ENCODE measurements at places on chromosomes 5 and 9.

GRCh38 chr9:37650873-37651768, at the start of gene FRMPD1:
Gene FRMPD1, plus strand, starts transcription at chr9:37650954. Its CDS starts 41,688 bp downstream, at chr9:37692642.
- DNase-seq: peak; percentile 18

GRCh38 chr9:129253803-129254381, 75.8 kb upstream of the IER5L start:
- DNase-seq: no peak

DNA sequence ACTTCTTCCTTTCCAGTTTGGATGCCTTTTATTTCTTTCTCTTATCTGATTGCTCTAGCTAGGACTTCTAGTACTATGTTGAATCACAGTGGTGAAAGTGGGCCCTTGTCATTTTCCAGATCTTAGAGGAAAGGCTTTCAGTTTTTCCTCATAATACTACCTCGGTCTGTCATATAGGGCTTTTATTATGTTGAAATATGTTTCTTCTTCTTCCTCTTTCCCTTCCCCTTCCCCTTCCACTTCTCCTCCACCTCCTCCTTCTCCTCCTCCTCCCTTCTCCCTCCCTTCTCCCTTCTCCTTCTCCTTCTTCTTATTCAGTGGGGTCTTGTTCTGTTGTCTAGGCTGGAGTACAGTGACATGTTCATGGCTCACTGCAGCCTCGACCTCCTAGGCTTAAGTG, 9.2 kb upstream of the TERT start:
- no peak for DNase-seq

GRCh38 chr5:163534492-163535094, 29.2 kb downstream of the MAT2B start:
- no peak for DNase-seq

- DNase-seq: no peak
Observed at GRCh38 chr5:88583471-88583870, 299.5 kb downstream of the MEF2C start.

GRCh38 chr5:44385291-44385900, 3.8 kb downstream of the FGF10 start:
- peak; percentile 53 for DNase-seq

DNA sequence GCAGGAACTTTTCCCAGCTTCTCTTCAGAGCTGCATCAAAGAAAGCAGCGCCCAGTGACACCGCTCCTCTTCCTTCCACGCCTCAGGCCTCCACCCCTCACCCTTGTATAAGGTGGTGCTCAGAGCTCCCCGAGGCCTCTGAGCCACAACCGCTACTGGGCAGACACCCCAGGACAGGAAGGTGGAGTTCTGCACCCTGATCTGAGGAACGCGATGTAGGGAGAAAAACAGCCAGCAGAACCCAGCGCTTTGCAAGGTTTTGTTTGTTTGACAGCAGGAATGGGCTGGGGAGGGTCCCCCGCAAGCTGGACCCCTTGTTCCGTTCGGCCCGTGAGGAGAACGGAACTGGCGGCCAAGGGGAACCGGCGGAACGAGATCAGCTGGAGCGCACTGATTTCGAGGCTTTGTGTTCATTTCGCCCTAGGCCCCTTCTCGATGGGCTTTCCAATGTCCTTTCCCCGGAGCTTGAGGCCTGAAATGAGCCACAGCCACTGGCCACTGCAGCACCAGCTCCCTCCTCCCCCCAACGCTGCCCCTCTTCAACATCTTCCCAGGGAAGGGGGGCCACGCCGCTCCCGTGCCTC, 4.1 kb downstream of the EDF1 start:
- DNase-seq: no peak

- DNase-seq: no peak
Observed at GRCh38 chr5:53607886-53608285, 47.4 kb downstream of the NDUFS4 start.

DNA sequence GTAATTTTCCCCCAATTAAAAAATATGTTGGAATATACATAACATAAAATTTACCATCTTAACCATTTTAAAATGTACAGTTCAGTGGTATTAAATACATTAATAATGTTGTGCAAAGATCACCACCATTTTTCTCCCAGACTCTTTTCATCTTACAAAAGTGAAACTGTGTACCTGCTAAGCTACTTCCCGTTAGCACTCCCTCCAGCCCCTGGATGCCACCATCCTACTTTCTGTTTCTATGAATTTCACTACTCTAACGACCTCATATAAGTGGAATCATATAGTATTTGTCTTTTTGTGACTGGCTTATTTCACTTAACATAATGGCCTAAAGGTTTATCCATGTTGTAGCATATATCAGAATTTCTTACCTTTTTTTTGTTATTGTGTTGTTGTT, 112.9 kb downstream of the HSPA4 start:
- DNase-seq: no peak

- DNase-seq: no peak
Observed at GRCh38 chr5:53820802-53821171, 260.3 kb downstream of the NDUFS4 start.

DNA sequence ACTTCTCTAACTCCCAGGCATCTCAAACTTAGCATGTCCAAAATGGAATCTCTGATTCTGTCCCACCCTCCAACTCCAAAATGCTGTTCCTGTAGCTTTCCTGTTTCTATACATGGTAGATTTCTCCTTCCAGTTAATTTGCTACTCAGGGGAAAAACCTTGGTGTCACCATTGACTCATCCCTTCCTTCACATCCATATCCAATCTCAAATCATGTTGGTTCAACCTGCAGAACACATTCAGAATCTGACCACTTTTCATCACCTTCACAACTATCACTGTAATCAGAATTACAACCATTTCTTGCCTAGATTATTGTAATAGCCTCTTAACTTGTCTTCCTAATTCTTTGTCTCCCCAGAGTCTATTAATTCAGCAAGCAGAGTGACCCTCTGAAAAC, 10.8 kb downstream of the RIOK2 start:
- no peak for DNase-seq

DNA sequence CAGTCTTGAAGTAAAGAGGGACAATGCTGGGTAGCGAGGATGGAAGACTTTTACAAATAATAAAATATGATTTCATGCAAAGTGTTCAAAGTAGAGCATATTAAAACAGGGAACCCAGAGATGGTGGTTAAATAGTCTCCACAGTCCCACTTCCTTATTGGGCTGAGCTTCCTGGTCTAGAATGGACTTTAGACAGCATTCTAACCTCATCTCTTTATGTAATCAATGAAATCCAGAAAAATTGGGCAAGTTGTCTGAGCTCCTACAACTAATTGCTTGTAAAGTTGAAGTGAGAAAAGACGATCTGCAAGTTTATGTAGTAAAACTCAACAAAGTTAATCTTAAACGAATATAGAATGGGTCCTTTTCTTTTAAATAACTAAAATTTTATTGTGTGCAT, 328.9 kb downstream of the PJA2 start:
- peak; percentile 5 for DNase-seq

- DNase-seq: no peak
Observed at GRCh38 chr9:36598273-36598672, 25.6 kb downstream of the MELK start.

DNA sequence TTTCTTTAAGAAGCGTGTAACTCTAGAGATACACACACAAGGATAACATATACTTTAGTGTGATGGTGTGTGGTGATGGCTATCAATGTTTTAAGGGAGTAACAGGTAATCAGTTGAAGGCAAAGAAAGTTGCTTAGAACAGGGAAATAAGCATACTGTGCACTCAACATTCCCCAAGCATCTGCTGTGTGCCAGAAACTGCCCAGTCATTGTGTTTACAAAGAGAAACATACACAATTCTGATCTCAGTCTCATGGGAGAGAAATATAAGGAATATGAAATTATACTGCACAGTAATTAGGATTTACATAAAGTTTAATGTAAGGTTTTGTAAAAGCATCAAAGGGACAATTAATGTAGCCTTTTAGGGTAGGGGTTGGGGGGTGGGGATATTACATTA, 224.1 kb upstream of the TYRP1 start:
- DNase-seq: no peak

- no peak for DNase-seq
Observed at GRCh38 chr9:113886933-113887332, 10.8 kb downstream of the ZNF618 start.

GRCh38 chr9:76176171-76176570, 218.1 kb downstream of the RFK start:
- no peak for DNase-seq

GRCh38 chr5:140153905-140154304, 21.1 kb upstream of the CYSTM1 start:
- DNase-seq: no peak

DNA sequence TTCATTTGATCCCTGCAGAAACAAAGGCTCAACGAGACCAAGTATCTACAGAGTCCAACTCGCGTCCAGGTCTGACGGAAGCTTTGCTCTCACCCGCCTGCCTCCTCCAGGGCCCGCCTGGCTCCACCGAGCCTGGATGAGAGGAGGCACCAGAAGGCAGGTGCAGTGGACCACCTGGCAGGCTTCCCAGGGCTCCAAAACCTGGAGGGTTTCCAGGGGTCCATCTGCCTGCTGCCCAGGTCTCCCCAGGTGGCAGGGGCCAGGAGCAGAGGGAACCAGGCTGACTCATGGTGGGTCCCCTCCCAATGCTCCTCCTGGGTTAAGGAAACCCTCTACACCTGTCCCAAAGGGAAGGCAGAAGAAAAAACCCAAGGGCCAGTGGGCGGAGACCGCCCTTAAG, 59.5 kb downstream of the VAV2 start:
- DNase-seq: no peak

DNA sequence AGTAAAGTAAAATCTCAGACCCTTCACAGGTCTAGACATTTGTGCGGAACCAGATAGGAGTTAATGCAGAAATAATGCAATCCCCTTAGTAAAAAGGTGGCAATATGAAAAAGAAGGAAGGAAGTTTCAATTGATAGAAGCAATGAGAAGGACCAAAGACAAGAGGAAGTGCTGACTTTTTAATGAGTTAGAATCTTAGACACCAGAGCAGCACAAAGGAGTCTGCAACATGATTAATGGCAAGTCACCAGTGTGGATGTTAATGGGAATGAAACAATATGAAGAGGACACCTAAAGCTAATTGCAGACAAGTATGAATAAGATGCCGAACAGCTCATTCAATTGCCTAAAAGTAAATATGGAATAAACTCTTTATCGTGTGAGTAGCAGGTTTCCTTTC, 50.9 kb downstream of the MEGF9 start:
- DNase-seq: peak; percentile 66

- DNase-seq: no peak
Observed at GRCh38 chr5:24264547-24264946, 380.2 kb downstream of the CDH10 start.

GRCh38 chr5:35415309-35415708, 185.0 kb upstream of the PRLR start:
- no peak for DNase-seq

DNA sequence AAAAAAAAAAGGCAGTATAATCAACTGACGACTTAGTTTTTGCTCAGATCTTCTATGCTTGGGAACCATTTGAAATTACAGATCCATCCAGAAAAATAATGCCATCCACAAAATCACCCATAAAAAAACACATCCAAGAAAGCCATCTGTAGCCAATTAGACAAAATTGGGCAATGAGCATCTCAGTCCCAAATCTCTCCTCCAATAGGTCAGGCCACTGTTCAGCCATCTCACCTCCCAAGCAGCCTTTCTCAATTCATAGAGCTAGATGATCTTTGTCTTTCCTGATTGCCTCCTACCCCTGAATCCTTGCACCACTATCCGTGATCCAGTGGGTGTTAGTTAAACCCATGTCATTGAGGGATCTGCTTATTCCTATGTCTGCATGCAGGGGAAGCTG, 139.6 kb downstream of the SCAMP1 start:
- no peak for DNase-seq

GRCh38 chr9:123389070-123389469, 33.1 kb downstream of the CRB2 start:
- DNase-seq: peak; percentile 73

GRCh38 chr5:10525124-10525495, 38.8 kb upstream of the ANKRD33B start:
- DNase-seq: no peak

GRCh38 chr5:167863883-167864282, 427.6 kb upstream of the WWC1 start:
- no peak for DNase-seq

GRCh38 chr5:32089146-32090000, 84.7 kb downstream of the GOLPH3 start:
- DNase-seq: no peak

DNA sequence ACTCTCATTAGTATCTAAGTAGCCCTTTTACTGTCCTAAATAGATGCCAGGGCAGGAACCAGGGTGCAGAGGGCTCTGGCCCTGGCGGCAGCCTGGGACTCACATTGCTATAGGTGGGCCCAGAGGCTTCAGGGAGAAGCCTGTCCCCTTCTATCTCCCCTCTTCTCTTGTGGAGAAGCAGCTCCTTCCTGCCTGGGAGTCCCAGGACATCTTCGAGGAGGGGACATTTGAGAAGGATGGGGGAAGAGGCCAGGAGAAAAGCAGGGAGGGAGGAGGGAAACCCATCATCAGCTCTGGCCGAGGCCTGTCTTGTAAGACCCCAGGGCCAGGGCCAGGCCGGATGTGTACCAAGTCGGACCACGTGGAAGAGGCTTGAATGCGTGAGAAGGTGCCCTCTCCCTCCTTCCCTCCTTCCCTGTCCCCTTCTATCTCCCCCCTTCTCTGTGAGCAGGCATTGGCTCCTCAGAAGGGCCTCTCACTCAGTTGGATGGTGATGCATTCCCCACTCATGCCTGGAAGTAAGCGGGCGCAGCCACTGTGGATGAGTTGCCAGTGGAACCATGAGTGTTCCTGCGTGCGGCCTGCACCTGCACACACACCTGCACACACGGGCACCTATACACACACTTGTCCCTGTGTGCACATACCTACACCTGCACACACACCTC, 20.7 kb upstream of the LPCAT1 start:
- DNase-seq: no peak

DNA sequence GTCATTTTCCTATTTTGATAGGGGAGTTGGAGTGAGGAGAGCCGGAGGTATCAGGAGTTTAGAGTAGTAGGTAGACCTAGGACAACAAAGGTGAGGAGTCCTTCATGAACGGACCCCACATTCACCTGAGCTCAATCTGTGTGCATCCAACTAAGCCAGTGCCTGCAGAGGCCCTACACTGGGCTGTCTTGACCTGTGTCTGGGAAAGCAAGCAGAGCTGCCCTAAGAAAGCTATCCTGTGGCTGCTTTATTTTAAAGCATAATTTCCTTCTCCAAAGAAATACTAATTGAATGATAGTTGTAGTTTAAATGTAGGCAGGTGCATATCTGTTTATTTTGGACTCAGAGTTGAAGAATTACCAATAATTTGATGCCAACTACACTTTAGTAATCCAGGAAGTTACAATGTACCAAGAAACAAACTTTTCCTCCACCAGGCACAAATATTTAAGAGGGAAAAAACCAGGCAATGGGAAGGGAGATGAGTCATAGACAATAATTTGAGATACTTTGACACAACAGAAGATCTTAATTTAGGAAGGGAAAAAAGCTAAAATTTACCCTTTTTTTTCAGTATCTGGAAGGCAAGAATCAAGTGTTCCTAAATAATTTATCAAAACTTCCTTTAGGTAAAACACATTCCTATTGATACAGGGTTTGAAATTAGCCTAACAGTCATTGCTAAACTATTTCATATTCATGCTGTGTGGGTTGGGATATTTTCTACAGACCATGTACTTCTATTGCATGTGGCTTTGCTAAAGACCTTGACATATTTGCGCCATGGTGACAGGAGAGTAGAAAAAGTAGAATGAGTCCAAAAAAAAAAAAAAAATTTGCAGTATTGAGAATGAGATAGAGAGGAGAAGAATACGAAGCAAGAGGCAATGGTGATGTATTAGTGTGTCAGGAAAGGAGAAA, 376.6 kb upstream of the TUSC1 start:
- DNase-seq: no peak

Data from Kasumi-1 (cell line).